Kidney tubule cell (primary cell): ENCODE measurements at places on chromosomes 4 and X.

GRCh38 chr4:121680571-121680970 lies 16.2 kb downstream of the ANXA5 start:
- no peak for DNase-seq

DNA sequence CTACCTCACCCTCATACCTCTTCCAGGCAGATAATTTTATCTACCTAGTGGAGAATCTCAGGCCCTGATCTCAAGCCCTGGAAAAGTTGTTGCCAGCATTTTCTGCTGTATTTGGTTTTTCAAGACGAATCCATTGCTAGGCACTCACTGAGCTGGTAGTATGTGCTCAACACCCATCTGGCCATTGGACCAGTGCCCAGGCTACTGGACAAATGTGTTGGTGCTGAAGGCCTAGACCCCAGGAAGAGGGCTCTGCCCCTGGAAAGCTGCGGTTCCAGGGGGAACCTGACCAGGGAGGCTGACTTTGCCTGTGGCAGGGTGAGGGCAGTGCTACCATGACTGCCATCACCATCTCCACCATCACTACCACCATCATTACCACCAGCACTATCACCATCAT lies 72.4 kb downstream of the PSAPL1 start:
- no peak for DNase-seq

DNA sequence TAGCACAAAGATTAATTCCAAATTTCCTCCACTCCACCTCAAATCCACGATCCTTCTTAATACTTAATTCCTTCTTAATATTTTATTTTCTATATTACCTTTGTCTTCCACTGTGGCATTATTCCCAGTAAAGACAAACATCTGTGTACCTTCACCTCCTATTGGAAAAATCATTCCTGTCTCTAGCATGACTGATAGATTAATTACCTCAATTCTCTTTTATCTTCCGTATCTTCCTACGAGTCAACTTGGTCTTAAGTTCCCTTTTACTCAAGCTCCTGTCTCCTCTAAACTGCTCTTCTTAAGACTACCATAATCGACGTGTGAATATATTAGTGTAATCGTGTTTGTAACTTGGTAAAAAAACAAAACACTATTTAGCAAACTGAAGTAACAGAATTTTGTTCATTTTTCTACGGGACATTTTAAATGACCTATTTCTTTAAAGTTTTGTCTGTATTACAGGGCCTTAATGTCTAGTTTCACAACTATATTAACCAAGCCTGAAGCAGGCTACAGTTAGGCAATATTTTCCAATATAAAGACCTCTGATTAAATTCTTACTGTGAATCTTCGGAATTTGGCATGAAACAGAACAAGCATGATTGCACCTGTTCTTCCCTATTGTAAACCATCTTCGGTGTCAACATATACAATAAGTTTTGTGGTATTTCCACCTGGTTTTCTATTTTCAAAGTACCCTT lies 1.1 kb upstream of the USP38 start:
- no peak for DNase-seq

DNA sequence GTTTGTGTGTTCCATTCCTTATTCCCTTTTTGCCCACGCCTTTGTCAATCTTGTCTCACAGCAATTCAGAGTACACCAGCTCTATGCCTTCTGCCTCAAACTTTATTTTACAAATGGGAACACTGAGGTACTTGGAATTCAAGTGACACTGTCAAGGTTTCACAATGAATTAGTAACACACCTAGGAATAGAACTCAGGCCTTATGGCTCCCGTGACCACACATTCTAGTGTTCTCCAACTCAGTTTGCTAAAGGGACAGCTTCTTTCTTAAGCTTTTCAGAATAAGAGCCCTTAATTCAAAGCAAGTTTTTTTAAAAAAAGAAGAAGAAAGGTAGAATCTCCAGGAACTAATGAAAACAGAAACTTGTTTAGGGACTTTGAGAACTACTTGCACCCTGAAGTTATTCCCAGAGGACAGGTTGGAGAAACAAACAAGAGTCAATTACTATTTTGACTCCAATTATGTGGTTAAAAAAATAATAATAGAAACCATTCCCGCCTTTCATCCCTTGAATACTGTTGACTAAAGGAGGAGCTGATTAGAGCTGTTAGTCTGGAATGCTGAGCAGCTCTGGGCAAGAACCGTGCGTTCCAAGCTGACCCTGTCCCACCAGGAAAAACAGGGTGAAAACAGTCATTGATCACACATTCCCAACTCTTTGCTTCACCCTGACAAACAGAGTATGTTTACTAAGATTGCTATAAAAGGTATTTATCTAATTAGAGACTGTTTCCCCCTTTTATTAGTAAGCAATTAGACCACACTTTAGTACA lies 408.8 kb upstream of the CNKSR2 start:
- no peak for DNase-seq

DNA sequence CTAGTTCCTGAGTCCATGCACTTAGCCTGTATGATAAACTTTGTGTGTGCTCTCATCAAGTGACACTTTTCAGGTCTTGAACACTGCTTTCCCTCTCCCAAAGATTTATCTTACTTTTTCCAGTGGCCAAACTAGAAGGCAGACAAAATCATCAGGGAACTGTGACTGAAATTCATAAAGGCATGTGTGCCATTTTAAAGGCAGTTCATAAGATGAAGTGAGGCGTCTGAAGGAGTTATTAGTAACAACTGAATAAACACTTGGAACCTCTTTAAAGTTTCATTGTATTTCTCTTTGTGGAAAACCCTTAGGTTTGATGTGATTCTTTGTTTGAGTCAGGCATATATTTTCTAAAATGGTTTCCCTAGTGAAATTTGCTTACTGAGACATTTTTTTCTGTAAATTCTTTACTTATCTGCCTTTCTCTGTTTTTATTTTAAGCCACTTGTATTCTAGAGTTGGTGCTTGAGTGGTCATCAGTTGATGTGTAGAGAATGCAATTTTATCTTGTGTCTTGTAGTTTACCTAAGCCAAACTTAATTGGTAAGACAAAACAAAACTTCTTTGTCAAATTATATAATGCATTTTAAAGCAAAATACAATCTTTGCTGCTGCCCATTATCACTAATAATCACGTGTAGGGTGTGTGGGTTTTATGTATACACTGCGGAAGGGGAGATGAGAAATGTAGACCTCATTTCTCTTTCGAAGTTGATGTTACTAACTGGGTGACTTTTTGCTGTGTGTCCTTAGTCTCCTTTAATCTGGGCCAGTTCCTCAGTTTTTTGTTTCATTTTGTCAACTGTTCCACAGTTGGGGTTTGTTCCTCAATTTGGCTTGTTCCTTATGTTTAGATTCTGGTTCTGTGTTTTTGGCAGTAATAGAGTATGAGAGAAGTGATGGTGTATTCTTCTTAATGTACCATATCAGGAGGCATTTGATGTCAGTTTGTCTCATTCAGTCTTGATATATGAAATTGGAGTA lies 56.8 kb downstream of the RBPJ start:
- DNase-seq = no peak

DNA sequence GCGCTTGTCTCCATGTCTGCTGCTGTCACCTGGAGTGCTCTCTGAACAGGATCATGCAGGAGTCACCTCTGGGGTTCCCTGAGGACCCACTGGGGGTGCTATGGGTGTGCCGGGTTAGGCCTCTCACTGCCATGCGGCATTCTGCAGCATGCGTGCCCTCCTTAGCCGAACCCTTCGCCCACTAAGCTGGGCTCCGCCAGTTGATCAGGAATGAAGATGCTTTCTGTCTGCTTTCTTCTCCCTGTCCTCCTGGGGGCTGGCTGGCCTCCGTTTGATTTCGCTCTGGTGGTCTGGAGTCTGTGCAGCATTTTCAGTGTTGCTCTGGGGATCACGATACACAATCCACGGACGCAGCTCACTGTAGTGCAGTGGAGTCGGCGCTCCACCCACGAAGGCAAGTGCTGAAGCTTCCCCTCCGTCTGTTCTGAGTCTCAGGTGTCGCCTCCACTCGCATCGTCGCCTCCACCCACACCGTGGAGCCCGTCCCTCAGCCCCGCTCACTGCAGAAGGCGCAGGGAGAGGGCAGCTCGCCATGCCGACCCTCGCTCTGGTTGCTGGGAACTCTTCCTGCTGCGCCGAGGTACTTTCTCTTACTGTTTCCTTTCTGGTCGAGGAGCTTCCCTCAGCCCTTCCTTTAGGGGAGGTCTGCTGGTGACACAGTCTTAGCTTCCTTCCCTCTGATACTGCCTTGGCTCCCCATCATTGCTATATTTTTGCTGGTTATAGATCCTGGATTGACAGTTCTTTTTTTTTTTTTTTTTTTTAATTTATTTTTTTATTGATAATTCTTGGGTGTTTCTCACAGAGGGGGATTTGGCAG lies 29.2 kb downstream of the LETM1 start:
- DNase-seq = no peak

DNA sequence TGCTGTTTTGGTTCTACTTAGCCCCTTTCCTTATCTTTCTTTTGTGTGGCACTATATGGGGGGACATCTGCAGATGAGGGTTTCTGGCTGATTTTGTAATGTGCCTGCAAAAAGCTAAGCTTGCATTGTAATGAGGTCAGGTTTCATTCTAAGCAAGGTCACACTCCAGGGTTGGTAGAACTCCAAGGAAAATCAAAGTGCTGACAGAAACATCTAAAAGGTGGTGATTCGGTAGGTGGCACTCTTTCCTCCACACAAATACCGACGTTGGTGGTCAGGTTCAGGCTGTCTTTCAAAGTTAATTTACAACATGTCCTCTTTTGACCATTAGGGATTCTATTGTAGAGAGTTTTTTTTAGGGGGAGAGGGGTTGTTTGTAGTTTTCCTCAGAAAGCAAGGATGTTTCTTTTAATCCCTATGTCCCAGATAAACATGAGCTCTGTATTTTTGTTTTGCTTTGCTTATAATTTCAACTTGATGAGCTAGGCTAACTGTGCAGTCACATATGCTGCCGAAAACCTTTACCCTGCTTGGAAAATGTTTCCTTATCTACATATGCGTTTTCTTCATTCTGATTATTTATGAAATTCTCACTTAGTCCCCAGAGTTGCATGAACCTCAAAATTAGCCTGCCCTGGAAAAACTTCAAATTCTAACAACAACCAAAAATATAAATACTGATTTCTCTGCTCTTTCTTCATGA lies 434.2 kb downstream of the PPARGC1A start:
- DNase-seq = peak; percentile 52

DNA sequence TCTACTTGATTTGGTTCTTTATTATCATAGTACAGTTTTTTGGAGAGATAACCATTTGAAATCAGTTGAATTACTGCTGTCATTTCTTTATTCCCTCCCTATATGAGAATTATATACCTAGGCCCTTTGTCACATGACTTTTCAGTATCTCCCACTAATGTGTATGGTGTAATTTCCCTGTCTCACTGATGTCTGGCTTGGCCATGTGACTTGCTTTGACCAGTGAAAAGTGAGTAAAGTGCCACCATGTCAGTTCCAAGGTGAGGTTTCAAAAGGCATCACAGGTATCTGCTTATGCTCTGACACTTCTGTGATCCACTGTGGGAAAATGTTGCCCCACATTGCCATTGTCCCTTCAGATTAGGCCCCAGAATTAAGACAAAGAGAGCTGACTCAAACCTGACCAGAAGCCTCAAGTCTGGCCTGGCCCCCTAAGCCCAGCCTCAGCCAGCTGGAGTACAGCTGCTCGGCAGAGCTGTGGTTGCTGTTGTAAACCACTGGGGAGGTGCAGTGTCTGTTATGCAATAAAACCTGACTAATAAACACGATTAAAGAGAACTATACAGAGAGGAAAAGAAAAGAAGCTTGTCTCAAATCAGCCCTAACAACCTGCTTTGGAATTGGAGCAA lies 27.5 kb downstream of the SETD7 start:
- DNase-seq = no peak

DNA sequence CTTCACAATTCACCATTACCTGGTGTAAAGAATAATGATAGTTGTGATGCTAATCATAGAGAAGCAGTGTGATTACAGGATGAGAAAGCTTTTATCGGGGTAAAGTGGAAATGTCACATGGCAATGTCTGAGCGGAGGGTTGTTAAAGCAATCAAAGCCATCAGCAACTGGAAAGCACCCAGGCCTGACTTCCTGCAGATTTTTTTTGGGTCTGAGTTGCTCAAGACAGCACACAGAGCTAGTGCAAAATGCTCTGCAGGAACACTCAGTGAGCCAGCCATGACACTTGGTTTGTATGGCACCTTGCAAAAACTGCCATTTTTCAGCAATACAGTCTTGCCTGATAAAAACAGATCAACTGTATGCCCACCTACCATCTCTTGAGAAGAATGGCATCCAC lies 152.9 kb downstream of the COL4A6 start:
- no peak for DNase-seq

DNA sequence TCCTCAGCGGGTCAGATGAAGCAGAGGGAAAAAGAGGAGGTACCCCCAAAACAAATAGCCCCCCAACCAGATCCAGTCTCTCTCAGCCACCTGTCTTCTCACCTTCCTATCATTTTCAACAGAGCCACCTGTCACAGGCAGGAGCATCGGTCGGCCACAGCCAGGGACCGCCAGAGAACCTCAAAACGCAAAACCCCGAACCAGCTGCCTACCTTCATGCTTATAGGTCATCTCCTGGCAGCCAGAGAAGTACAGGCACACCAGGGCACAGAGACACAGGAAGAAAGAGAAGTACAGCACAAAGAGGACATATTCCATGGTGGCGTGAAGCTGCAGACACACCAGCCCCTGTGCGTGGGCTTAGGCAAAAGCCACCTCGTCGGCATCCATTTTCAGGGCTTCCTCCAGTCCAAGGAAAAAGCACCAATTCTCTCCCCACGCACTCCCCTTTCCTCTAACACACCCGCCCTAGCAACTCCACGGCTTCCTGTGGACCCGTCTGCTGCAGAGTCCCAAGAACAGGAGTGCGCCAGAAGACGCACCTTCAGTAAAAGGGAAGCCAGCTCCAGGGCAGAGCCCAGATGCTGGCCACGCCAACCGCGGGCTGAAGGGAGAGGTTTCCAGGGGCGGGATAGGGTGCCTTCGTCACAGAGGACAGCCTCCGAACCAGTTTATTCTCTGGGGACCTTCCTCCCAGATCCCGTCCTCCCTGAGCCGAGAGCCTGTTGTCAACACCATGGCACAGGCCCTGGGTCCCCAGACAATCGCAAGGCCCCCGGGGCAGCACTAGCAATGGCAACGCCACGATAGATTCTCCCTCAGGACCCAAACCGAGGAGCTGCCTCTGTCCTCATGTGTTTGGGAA lies 51.8 kb upstream of the C4orf50 start:
- DNase-seq = no peak

DNA sequence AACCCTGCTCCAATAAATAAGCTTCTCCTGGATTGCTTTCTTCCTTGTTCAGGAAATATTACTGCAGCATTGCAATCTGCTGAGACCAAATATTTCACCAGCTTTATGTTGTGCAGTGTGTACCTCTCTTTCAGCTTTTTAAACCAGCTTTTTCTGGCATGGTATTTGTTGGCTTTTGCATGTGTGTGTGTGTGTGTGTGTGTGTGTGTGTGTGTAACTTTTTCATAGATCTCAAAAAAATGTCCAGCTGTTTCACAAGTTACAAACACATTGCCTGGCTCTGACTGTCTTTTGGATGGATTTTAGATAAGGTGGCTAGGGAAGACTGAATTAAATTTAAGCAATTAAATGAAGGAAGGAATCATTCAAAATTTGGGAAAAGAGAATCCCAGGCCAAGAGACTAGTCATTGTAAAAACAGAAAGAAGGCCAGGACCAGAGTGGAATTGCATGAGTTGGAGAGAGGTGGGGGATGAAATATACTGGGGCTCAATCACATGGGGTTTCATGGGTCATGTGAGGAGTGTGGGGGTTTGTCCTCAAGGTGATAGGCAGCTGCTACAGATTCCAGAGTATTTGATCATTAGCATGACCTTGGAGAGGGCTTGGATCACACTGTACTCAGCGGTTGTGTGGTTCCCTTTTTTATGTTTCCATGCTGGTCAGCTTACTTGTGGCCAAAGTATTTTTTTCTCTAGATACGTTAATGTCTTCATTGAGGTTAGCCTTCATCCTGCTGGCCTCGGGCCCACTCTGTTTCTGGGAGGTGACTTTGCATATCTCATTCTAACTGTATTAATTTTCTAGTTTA lies 357.7 kb upstream of the BOD1L1 start:
- DNase-seq = peak; percentile 81

GRCh38 chr4:132866616-132867015 lies 282.5 kb upstream of the PCDH10 start:
- DNase-seq = no peak
